ENCODE measurements at places on chromosomes 7 and 10.

GRCh38 chr7:96346293-96346953 lies 24.5 kb upstream of the SLC25A13 start:
- no peak for DNase-seq

DNA sequence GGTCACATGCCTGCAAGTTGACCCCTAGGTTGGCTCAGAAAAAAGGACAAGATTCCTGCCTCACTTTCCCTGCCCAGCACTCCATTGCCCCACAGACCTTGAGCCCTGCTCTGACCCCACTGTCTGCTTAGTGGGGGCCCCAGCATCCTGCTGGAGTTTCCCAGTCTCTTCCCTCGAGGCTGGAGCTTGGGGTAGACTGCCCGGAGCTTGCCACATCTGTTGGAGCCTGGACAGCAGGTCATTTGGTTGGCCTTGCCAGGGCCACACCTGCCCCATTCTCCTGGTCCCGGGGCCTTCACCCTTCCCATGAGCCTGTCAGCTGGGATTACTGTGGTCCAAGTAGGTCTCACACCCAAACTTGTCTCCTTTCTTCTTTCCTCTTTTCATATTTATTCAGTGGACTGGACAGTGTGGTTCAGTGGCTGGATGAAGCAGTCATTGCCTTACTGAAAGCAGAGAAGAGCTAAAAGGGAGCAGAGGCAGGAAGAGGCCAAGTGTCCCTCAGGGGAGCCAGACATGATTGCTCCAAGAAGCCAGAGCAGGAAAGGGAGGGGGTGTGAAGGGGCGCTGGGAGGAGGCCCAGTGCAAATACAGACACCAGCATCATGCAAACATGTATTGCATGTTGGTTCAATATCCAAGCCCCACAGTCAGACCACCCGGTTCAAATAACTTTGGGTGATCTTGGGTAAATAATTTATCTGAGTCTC lies 56.2 kb upstream of the CACUL1 start:
- DNase-seq = no peak

DNA sequence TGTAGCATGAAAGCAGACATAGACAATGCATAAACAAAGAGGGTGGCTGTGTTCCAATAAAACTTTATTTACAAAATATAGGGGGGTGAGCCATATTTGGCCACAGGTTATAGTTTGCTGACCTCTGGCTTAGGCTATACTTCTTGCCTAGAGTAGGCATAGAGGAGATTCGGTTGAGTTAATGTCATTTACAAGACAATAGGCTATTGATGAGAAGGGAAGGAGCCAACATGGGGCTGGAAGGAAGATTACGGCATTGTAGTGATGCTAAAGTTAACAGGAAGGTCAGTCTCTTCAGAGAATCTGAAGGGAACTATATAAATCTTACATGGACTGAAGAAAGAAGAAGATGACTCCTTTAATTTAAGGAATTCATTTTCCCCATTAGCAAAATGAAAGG lies 463.5 kb downstream of the HTR7 start:
- no peak for DNase-seq

DNA sequence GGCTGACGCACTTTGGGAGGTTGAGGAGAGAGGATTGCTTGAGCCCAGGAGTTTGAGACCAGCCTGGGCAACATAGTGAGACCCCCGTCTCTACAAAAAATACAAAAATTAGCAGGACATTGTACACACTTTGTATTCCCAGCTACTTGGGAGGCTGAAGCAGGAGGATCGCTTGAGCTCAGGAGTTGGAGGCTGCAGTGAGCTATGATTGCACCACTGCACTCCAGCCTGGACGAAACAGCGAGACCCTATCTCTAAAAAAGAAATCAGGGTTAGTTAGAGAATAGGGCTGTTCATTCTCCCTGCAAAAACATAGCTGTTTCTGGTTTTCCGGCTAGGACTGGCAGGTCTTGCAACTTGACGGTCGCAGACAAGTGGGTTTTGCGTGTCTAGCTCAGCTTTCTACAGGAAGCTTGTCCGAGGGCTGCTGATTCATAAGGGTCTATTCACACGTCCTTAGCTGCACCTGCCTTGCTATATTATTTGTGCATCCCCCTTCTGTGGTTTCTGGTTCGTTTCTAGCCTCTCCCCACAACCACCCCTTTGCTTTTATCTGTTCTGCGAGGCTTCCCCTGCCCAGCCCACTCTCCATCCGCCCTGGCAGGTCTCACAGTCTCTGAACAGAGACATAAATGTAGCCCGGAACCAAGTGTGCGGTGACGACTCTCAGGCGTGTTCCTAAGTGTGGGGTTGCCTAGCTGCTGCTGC lies 10.7 kb downstream of the AMZ1 start:
- no peak for DNase-seq

- DNase-seq = no peak
Measured at GRCh38 chr10:7320072-7320471, 90.8 kb downstream of the SFMBT2 start.

GRCh38 chr10:93379731-93380575 lies 102.2 kb downstream of the MYOF start:
- no peak for DNase-seq

DNA sequence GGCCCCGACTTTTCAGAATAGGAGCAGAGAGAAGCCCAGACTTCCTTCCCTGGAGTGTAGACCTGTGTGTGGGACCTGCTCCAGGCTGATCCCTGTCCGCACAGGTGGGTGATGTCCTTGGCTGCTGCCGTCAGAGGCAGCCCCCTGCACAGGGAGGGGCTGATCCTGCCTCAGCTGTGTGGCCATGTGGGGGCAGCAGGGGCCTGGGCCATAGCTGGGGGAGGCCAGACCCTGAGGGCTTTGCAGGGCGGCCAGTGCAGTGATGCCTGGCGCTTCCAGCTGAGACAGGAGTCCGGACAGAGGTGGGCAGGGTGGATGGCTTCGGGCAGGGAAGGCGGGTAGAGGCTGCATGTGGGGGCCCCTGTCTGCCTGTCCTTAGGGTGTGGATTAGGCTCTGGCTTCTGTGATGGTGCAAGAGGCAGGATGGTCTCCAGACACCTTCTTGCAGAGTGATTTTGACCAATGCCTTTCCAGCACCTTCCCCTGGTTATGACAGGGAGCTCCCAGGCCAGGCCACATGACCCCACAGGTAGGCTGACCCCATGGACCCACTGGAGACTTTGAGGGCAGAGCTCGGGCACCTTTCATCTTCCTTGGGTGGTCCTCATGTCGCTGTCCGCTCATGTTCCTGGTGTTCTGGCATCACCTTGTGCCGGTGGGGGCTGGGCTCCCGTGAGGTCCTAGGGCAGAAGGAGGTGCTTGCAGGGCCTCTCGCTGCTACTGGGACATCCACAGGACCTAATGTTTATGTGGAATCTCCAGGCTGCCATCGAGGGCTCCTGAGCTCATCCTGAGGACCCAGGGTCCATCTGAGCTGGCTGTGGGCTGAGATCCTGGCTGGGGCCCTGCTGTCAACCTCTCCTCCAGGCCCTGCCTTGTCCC lies 141.5 kb downstream of the ADCY1 start:
- DNase-seq = no peak

GRCh38 chr10:119177708-119178371 lies 772 bp downstream of the PRDX3 start:
- no peak for DNase-seq

- DNase-seq = peak; percentile 93
Measured at GRCh38 chr10:24383681-24384106, 174.8 kb downstream of the KIAA1217 start.
